HL-60 (cell line): ENCODE measurements at places on chromosomes 1 and 21.
A peak's percentile ranks its signal among the peaks of the same experiment; 100 is the strongest.

- no peak for DNase-seq
Measured at GRCh38 chr1:156709757-156710489, 4.5 kb upstream of the CRABP2 start.

- DNase-seq, result no peak
Measured at GRCh38 chr1:245683676-245684075, 528.9 kb downstream of the KIF26B start.

GRCh38 chr1:39508266-39508665 is 16.8 kb downstream of the BMP8A start:
- no peak for DNase-seq

- DNase-seq, result no peak
Measured at GRCh38 chr1:37159102-37159501, 124.8 kb upstream of the GRIK3 start.

DNA sequence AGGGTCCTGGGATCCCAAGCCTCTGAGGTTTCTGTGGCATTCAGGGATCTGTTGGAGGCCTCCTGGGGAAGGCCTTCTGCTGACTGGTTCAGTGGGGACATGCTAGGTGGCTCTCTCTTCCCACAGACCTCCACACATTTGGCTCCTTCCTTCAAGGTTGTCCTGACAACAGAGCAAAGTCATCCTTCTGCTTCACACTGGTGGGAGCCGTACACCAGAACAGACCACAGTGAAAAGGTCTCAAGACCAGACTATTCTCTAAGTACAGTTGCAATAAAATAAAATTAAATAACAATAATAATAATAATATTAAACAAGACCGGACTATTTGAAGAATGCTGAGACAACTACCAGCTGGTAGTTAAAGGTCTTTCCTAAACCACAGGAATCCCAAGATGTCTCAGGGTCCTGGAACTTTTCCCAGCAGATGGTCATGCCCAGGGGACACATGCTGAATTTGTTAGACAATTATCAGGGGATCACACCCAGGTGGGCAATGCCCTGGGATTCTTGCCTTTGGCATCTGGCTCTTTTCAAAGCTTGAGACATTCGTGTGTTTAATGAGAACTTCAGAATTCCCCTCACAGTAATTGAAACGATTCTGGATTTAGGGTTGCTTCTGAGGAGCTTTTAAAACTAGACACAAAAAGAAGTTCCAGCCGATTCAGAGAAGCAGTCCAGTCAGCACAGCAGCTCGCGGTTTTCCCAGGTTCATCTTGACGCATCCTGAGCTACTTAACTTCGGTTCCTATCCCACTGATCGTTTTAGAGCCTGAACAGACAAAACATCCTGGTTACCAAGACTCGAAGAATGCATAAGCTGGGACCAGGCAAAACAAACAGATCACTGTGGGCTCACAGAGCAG is 22.9 kb downstream of the HTR1D start:
- DNase-seq, result no peak

DNA sequence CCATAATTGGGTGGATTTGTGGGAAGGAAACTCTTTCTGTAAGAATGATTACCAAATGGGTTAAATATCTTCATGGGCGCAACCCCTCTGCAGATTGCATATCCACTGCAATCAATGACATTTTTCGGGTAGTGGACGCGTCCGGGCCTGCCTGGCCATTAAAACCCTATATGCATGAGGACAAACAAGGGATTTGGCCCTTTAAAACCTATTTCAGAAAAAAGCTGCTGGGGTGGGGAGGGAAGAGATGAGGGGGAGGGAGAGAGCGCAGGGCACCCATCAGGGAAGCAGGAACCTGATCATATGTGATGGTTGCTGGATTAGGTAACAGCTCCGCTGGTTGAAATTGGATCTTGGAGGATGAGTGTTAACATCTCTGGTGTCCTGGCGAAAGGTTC is 228.8 kb downstream of the PBX1 start:
- DNase-seq, result no peak

DNA sequence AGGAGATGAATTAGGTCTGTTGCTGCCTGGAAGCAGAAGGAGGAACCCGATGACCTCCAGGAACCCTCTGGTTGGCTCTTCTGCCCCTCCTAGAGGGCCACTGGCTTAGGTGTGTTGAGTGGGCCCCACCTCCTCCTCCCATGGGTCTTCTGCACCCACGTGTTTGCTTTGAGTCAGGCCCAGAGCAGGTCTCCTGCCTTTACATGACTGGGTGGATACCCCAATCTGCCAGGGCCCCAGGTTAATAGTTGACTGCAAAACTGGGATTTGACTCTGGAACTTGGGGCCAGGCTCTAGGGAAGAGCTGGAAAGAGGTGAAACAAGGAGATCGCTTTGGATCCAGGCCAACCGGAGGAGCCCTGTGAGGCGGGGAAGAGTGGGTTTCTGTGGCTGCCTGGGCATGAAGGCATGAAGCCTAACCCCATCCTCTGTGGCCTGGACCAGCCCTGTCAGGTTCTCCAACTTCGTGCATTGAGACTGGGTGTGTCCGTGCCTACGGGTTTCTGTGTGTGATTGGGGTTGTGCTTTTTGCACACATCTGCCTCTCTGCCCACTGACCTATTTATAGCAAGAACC is 7.8 kb upstream of the LAD1 start:
- no peak for DNase-seq

DNA sequence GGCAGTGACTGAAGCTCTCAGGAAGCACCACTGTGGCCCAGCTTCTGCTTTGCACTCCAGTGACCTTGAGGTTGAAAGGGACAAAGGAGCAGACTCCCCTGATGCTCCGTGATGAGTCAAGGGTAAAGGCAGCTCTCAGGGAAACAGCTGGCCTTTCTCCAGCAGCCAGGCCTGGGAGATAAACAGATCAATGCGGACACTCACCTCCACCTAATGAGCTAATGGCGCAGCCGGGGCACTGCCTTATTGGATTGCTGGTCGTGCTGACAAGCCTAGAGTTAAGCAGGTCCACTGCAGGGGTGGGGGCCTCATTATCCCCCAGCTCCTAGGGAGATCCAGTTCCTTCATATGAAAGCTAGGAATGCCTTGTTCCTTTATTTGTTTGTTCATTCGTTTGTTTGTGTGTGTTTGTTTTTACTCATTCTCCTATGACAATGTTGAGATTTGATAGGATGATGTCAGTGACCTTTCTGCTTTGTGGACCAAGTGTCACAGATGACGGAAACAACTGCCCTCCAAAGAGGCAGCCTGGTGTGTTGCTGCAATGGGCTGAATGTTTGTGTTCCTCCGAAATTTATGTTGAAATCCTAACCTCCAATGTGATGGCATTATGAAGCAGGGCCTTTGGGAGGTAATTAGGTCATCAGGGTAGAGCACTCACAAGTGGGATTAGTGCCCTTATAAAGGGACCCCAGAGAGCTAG is 141.4 kb upstream of the BEND5 start:
- DNase-seq, result no peak

DNA sequence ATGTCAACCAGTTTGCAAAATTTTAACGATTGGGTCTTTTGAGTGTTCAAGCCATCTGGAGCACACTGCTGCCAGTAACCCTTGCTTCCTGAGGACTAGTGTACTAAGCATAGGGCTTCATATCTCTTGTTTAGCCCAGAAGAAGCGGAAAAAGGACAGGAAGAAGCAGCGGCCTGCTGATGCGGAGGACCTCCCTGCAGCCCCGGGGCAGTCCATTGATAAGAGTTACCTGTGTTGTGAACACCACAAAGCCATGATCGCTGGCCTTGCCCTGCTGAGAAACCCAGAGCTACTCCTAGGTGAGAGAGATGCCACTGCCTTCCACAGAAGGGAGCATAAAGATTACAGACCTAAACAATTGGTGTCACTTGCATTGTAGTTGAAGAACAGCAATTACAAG is 8.9 kb downstream of the METTL13 start:
- no peak for DNase-seq

- no peak for DNase-seq
Measured at GRCh38 chr21:17368748-17369363, 144.0 kb upstream of the CXADR start.

- no peak for DNase-seq
Measured at GRCh38 chr1:47694011-47694890, 256.4 kb downstream of the FOXD2 start.

GRCh38 chr1:186627019-186627418 is 53.2 kb downstream of the PTGS2 start:
- no peak for DNase-seq

GRCh38 chr1:173210716-173211231 is 3.6 kb upstream of the TNFSF4 start:
- DNase-seq, result no peak

DNA sequence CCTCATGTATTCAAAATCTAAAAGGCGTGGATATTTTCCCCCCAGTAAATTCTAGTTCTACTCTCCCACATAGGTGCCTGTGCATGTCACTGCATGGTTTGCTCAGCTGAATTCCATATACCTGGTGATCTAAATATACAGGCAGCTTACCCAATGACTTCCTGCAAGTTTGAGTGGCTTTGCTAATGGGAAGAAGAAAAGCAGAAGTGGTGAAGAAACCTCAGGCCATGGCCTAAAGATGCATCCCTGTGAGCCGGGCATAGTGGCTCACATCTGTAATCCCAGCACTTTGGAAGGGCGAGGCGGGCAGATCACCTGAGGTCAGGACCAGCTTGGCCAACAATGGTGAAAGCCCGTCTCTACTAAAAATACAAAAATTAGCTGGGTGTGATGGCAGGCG is 11.5 kb downstream of the SLC44A3 start:
- peak; percentile 87 for DNase-seq

- DNase-seq, result no peak
Measured at GRCh38 chr1:76080552-76081079, 6.1 kb downstream of the ST6GALNAC3 start.

DNA sequence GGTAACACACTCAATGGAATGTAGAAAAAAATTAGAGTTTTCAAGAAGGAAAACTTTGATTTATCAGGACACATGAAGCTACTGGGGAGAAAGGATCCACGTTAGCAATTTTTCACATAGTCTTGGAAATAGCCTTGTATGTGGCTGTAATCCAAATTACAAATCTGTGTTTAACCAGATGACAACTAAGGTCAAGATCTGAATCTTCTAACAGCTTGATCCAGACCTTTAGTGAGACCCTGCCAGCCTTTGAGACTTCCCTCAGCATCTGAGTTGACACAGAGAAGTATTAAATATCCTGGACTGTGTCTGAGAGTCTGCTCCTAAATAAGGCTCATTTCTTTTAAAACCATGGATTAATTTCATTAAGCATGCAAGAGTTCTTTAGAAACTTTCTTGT is 135.9 kb upstream of the KCNK2 start:
- DNase-seq, result no peak

DNA sequence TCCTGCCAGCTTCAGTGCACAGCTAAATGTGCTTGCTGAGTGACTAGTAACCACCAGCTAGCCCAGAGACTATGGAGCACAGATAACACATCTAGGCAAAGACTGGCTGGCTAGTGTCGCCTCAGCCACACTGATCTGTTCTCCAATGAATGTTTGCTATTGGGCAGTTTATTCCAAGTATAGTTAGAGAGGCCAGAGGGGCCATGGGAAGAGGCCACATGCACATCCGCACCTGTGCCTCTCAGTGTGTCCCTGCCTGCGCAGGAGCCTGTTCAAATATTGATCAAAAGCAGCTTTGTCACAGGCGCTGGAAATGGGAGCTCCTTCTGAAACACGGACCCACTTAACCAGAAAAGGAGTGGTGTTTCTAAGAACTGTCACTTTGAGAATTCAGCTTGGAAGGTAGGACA is 51.3 kb upstream of the ATP1A1 start:
- DNase-seq, result no peak

GRCh38 chr1:33031506-33031905 is 5.2 kb downstream of the AK2 start:
- no peak for DNase-seq

- no peak for DNase-seq
Measured at GRCh38 chr1:44694863-44695478, 20.5 kb downstream of the ARMH1 start.

DNA sequence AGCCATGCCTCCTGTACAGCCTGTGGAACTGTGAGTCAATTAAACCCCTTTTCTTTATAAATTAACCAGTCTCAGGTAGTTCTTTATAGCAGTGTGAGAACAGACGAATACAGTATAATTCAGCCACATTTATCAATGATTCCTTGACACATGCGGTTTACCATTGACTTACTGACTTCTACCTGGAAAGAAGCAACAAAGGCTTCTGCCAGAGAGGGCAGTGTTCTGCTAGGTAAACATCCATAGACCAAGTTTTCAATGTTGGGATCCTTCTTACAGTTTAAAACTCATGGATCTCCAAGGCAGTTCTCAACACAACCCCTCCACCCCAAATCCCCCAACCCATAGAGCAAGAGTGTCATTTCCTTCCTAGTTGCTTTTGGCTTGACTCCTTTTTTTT is 150.6 kb downstream of the ZNF648 start:
- no peak for DNase-seq

- no peak for DNase-seq
Measured at GRCh38 chr1:230012741-230013140, 54.3 kb upstream of the GALNT2 start.

DNA sequence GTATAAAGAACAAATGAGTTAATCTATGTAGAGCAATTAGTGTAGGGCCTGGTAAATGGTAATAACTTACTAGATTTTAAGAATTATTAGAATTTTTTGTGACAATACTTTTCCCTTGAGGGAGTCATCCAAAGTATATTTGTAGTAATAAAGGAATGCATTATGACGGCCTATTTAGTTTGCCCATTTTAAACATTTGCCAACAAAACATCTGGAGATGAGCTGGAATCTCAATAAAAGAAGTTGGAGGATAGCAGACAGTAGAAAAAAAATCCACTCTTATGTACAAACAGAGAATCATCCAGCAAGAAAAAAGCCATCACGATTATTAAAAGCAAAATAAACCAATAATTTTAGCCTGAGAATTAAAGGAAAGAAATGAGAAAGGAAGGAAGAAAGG is 567.3 kb upstream of the ADAMTS5 start:
- no peak for DNase-seq

DNA sequence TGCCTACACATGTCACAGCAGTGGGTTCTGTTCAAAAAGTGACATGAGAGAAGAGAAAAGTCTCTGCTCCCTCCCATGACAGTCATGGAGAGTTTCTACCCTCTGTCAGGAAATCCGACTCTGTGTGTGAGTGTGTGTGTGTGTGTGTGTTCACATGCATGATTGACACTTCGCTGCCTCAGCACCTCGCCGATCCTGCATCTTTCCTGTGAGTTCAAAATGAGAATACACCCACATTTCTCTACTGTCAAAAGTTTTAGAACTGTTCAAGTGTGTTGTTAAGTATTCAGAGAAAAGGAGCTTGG is 46.2 kb upstream of the COX20 start:
- DNase-seq, result no peak

GRCh38 chr1:168386949-168387586 is 106.4 kb downstream of the TBX19 start:
- DNase-seq, result no peak

- DNase-seq, result no peak
Measured at GRCh38 chr1:18999359-18999758, 42.9 kb upstream of the IFFO2 start.

DNA sequence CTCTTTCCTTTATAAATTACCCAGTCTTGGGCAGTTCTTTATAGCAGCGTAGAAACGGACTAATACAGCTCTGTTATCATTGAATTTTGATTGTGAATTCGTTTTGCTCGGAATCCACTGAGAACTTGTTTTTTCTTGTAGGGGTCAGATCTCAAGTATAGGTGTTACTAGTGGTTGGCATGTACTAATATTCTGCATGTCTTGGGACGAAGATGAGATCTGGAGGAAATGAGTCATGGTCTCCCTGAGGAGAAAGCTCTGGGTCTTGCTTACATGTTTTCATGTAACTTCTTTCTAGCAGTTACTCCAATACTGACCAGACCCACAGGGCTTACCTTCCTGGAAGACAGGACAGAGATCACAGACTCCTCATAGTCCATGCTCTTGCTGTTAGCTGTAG is 30.3 kb downstream of the ZSCAN20 start:
- no peak for DNase-seq
